Stimulated activated CD8-positive, alpha-beta memory T cell treated with anti-CD3 and anti-CD28 coated beads, Interleukin-15, amount 100 ng/mL, for 1 hour (primary cell): ENCODE measurements at places on chromosomes 5 and 9.
A peak's percentile ranks its signal among the peaks of the same experiment; 100 is the strongest.

DNA sequence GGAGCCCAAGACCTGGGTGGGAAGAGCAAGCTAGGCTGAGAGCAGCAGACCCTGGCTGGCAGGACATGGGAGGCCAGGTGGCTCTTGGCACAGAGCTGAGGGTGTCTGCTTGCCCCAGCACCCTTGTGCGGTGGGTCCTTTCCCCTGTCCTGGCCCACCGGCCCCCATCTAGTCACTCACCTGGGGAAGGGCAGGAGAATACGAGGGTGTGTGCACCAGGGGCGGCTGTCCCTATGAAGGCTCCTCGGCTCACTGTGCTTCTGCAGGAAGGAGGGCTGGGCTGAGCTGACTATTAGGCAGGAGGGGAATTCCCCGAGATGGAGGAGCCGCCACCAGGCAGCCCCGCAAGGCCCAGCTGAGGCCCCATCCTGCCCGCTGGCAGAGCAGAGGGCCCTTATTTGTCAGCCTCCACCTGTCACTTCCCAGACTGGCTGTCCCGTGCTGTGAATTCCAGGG, 6.1 kb upstream of the TNIP1 start:
- DNase-seq, result peak; percentile 35

DNA sequence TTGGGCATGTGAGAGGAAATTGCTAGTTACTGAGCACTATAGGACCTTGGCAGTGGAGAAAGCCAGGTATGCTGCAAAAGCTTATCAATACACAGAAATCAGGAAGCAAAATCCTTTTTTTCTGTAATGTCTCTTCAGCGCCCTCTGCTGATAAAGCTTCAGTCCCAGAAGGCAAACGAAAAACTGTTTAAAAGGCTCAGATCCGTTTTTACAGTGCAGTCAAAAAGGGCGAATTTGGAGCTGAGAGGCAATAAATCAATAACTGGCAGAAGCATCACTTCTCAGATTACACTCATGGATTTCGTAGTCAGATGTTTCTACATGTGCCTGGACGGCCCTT, 1.1 kb upstream of the MAN2A1 start:
- DNase-seq, result no peak

DNA sequence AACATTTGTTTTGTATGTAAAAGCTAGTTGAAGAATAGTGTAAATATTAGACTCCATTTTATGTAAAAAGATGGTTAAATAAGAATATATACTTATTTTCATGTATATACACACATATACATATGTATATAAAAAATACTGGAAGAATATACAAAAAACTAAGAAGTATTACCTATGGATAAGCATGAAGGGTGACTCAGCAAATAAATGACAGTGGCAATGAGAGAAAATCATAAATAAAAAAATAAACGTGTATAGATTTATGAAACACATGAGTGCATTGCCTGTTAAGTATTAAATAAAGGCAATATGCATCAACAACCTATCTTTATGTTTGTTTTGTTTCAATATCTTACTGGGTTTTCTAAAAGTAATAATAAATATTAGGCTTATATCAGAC, 435.3 kb downstream of the CYLC2 start:
- DNase-seq, result no peak

DNA sequence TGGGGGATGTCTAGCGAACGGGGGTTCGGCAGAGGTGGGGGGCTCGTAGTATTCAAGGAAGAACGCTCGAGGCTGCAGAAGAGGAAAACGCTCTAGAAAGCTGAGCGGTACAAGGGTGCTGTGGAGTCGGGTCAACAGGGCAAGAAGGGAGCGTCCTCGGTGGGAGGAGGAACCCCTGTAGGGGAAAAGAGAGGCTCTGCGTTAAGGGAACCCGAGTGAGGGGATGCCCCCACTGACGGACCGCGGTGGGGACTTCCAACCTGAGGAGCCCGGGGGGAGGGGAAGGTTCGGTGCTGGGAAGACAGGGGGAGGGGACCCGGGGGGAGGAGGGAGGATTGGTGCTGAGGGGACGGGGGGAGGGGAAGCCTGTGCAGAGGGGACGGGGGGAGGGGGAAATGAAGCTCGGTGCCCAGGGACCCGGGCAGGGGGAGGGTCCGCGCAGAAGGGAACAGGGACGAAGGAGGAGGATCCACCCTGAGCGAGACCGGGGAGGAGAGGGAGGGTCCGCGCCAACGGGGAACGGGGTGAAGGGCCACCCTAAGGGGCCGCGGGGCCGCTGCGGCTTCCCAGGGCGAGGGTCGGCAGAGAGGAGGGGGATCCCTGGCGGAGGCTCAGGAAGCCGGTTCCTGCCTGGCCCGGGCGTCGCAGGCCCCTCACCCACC, 621 bp downstream of the NR6A1 start:
- DNase-seq, result no peak
